ENCODE measurements at places on chromosomes 6 and 20.
A peak's percentile ranks its signal among the peaks of the same experiment; 100 is the strongest.

DNA sequence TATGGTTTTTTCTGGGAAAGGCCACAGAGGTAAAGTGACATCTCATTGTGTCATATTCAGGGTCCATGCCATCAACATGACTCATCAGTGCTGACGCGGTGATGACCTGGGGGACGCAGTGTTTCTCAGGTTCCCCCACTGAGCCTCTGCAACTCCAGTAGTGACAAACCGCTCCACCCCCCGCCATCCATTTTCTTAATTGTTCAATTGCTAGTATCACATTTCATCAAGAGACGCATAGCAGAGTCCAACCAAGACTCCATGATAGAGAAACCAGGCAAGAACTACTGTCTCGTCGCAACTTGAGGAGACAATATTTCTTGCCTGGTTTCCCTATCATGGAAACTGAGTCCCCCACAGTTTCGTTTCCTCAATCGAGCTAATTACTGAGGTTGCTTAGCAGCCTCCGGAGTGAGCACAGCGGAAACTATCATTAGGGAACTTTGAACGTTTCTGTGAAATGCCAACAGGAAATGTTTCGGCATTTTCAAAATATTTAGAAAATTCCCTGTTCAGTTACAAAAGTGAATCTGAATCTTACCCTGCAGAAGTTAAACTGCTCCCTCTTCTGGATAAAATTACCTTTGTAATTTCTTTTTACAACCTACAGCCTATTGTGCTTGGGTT, 12.2 kb upstream of the SERPINB1 start:
- DNase-seq, result peak; percentile 64

DNA sequence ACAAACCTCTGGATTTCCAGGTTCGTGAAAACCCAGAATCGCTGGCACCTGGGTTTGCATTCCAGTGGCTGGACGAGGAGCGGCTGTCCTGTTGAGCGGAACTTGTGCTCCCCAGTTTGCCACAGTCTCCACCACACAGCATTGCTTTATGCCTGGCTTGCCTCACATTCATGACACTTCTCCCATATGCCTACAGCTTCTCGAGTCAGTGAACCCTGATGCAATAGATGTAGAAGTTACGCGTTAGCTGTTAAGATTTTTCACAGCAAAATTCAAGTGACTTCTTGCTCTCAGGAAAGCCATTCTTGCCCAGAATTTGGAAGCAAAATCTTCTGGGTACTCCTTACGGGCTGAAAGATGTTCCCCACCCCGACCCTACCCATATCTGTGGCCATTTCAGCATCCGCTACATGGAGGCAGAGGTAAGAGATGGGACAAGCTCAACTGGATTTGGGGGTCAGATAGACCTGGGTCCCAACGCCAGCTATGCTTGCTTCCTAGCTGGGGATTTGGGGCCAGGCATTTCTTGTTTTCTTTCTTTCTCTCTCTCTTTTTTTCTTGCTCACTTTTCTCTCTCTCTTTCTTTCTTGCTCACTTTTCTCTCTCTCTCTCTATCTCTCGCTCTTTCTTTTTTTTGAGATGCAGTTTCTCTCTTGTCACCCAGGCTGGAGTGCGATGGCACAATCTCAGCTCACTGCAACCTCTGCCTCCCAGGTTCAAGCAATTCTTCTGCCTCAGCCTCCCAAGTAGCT, 12.4 kb upstream of the GDAP1L1 start:
- DNase-seq, result no peak

DNA sequence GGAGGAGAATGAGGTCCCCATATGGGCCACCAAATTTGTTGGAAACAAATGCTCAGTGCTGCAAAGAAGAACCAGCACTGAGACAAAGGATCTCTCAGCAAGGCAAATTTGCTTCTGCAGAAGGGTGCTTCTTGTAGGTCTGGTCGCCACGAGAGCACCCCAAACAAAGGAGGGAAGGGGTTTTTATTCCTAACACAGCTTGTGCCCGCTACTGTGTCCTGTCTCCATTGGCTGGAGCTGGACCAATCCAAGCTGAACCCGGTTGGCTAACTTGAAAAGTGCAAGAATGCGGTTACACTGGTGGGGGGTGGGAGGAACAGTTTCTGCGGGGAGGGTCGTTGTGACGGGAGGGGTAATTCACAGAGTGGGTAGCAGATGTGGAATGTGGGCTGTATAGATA, 54.1 kb upstream of the TULP1 start:
- DNase-seq, result no peak

GRCh38 chr20:37334450-37334849, 11.5 kb upstream of the SRC start:
- no peak for DNase-seq

GRCh38 chr20:49696594-49696993, 17.1 kb downstream of the B4GALT5 start:
- DNase-seq, result no peak

GRCh38 chr6:47352194-47352920, 42.7 kb upstream of the TNFRSF21 start:
- DNase-seq, result no peak

DNA sequence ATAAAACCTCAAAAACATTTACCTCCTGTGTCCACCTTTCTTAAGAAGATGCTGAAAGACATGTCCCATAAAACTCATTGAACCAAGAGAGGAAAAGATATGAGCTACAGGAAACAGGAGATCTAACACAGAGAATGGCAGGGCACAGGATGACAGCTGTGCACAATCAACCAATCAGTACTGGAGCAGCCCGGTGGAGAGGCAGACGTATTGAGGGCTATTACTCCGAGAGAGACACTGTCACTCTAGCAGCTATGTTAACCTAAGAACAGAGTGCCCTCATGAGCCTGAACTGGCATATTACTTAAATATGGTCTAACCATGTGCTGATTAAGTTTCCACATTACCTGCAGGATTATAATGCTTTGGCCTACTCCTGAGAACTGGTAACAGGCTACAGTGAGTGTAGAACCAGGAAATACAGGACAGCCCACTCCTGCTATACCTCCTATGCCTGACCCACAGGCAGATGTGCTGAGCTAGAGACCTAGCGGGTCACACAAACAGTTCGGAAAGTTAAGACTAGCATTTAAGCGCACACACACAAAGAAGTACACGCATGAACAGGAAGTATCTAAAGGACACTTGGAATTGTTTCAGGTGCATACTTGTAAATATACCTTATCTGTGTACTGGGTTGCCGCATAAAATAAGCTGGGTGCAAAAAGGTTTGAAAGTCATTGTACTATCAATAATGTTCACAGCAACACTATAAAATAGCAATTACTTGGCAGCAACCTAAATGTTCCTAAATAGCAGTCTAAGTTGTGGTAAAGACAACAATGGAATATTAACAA, 199.3 kb upstream of the SHLD1 start:
- no peak for DNase-seq

DNA sequence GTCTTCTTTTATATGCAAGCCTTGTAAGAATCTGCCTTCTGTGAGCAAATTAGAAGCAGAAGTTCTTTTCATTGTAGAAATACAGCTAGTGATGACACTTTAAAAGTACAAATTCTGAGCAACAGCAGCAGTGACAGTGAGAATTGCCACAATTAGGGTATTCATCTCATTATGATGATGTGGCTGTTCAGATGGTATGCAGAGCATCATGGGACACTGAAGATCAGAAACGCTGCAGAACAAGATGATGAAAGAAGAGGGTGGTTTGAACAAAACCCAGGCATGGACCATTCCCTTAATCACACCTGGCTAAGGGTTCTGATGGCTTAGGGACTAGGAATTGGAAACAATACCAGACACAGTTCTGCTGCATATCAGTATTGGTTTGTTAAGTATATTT, 312.7 kb upstream of the TBX18 start:
- no peak for DNase-seq

GRCh38 chr6:164124986-164125385, 710.5 kb downstream of the QKI start:
- no peak for DNase-seq

DNA sequence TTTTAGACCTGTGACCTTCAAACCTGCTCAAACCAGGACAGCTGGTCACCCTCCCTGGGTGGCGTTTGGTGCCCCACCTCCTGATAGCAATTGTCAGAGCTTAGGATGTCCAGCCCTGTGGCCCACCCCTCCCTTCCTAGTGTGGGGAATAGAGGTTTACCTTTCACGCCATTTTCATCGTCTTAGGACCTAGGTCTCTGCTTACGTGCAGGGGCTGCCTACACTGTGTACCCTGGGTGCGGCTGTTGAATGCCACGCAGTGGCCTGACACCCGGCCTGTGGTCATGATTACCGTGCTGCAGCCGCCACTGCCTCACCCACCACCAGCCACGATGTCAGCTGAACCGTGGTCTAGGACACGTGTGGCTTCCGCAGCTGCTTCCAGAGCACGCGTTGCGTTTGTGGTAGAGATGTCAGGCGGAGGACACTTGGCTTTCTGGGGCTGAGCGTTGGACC, 157.3 kb downstream of the DTNBP1 start:
- DNase-seq, result no peak

GRCh38 chr20:33785503-33785902, 25.6 kb upstream of the CHMP4B start:
- DNase-seq, result no peak

GRCh38 chr6:33987531-33988021, 158.3 kb downstream of the GRM4 start:
- no peak for DNase-seq

- DNase-seq, result no peak
Observed at GRCh38 chr6:8181160-8181881, 79.0 kb upstream of the EEF1E1 start.

- DNase-seq, result no peak
Observed at GRCh38 chr20:63502671-63503172, 3.8 kb upstream of the EEF1A2 start.

GRCh38 chr6:132257561-132257960, 143.7 kb downstream of the MOXD1 start:
- DNase-seq, result no peak

DNA sequence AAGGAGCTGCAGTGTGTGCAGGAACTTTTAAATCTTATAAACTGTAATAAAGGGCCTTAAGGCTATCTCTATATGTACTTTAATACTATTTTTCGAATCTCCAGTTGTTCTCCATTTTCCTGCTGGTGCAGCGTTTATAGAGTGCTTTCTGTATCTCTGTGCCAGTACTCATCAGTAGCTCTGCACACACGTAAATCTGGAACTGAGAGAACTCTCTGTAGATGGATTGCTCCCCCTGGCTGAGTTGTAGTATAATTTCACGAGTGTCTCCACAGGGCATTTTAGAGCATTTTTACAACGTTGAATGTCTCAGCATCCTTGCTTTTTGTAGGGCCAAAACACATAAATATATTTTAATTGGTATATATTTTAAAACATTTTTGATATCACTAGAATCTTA, 256.5 kb downstream of the TRDN start:
- DNase-seq, result no peak

DNA sequence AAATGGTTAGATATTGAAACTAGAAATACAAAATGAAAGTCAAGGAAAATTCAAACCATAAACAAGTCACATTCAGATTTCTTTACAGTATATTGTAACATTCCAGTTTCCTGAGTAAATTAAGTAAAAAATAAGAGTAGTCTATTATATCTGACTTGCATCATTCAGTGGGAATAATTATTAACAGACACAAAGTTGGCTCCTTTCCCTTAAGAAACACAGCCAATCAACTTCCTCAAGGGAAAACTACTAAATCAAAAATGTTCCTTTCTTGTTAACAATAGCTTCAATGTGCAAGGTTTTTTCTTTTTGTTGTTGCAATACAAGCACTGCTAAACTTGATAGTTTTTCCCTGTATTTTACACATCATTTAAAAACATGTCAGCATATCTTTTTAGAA, 33.2 kb downstream of the DNAAF9 start:
- no peak for DNase-seq

DNA sequence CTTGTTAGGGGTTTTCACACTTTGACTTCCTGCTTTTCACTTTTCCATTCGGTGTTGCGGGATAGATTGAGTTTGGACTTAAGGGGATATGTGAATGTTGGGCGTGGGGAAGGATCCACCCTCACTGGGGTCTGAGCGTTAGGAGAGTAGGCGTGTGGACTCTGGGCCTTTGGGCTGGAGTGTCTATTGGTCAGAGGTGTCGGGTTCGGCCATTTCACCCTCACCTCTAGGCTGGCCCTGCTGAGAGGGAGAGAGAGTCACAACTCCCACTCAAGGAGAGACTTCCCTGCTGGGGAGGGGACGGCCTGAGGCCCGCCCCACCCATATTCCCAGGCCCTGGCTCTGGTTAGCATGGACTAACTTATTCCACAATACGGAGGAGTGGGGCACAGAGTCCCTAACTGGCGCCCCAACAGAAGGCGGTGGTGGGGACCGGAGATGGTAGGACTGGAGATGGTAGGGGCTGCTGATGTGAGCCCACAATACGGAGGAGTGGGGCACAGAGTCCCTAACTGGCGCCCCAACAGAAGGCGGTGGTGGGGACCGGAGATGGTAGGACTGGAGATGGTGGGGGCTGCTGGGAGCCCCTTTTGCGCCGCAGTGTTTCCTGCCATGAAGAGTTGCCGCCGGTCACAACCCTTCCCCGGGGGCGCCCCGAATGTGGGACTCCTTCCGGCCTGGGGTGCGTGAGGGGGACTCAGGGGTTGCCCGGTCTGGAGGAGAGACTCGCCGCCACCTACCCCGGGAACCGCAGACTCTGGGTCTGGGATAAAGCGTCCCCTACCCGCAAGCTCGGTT, 1.4 kb upstream of the PTPRA start:
- no peak for DNase-seq

GRCh38 chr6:6199678-6200077, 120.8 kb downstream of the F13A1 start:
- no peak for DNase-seq

DNA sequence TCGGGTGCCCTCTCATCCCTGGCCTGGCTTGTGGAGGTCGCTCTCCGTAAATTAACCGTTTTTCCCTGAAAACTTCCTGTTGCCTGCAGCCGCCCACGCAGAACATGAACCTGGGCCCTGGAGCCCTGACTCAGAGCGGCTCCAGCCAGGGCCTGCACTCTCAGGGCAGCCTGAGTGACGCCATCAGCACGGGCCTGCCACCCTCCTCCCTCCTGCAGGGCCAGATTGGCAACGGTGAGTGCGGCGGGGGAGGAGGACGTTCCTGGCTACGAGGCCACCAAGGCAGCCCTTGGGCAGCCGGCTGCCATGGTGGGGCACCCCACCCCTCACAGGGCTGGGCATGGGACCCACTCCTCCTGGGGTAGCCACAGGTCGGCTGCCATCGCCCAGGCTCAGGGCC, 17.8 kb downstream of the SS18L1 start:
- DNase-seq, result no peak

DNA sequence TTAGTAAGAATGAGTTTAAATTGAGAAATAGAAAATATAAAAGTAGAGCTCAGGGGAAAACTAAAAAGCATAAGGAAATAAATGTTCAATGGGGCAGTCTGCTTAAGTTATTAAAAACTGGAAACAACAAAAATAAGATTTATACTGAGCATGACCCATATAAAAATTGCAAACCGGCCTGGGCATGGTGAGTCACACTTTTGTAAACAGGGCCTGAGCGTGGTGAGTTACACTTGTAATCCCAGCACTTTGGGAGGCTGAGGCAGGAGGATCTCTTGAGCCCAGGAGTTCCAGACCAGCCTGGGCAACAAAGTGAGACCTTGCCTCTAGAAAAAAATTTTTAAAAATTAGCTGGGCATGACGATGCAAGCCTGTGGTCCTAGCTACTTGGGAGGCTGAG, 74.6 kb downstream of the TMEM244 start:
- DNase-seq, result no peak

GRCh38 chr20:10669843-10670446, 3.9 kb downstream of the JAG1 start:
- no peak for DNase-seq

- DNase-seq, result no peak
Observed at GRCh38 chr6:139603581-139603980, 229.1 kb upstream of the CITED2 start.

GRCh38 chr6:83592770-83593394, 80.5 kb downstream of the PRSS35 start:
- DNase-seq, result no peak

Measured in GF-D8 (cell line).